ENCODE measurements at places on chromosomes 6 and 20.

- DNase-seq = no peak
Measured at GRCh38 chr6:79040083-79040482, 38.0 kb downstream of the PHIP start.

DNA sequence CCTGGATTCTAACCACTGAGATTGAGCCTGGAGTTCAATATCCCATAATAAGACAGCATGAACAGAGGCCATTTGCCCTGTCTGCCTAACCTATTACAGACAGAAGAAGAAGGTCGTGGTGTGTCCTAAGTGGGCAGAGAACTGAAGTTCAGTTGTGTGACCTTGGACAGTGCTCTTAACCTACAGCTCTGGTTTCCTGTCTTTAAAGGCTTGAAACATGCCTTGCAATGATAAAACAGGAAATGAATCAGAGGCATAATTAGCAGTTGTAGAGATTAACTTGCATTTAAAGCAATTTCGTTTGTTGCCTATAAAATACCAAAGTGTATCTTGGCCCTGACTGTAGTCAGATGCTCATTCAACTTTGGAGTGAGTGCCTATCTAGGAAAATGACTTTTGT is 507.2 kb upstream of the CHD6 start:
- DNase-seq = no peak

GRCh38 chr6:111668410-111668809 is 62.7 kb upstream of the TRAF3IP2 start:
- no peak for DNase-seq

DNA sequence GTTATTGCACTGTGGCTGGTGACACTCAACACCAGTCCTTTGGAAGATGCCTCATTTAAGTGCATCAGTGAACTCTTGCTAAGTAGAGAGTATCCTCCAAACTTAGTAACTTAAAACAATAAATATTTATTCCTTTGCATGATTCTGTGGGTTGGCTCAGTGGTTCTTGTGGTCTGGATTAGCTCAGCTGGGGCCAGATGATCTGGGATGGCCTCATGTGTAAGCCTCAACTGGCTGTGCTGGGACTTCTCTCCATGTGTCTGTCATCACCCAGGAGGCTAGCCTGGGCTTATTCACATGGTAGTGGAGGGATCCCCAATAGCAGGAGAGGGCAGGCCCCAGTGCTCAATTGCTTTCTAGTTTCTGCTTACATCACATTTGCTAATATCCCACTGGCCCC is 8.3 kb downstream of the LRRN4 start:
- DNase-seq = no peak

DNA sequence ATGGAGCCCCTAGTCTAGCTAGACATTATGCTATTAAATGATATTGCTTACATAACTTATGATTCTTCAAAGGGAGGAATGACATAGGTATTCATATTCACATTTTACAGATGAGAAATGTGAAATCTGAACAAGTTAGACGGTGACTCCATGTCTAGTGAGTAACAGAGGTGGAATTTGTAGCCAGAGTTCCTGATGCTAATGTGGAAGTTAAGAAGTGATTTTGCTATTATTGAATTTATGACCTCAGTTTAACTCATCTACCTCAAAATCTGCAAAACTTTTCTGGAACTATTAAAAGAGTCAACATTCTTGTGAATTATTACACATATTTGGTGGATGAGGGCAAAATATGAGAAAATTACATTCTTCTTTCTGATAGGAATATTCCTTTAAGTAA is 347.6 kb upstream of the MMS22L start:
- DNase-seq = no peak

- DNase-seq = no peak
Measured at GRCh38 chr6:20200761-20201630, 11.3 kb downstream of the MBOAT1 start.
